ENCODE measurements at places on chromosomes 6 and 20.

- no peak for DNase-seq
Measured at GRCh38 chr20:34622821-34623451, 54.0 kb downstream of the PIGU start.

DNA sequence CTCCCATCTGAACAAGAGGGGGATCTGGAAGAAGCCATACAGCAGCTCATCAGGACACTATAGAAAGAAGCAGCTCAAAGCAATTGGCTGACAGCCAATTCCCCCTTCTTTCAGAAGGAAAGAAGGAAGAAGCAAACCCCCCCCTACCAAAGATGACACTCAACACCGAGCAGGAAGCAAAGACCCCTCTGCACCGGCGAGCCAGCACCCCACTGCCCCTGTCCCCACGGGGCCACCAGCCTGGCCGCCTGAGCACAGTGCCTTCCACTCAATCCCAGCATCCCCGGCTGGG, 1.2 kb downstream of the REM1 start:
- no peak for DNase-seq

- DNase-seq: no peak
Measured at GRCh38 chr6:55198715-55199114, 24.4 kb downstream of the HCRTR2 start.

- no peak for DNase-seq
Measured at GRCh38 chr6:17870300-17871188, 116.9 kb downstream of the KIF13A start.

GRCh38 chr20:51216850-51217249, 193.9 kb upstream of the KCNG1 start:
- DNase-seq: no peak

DNA sequence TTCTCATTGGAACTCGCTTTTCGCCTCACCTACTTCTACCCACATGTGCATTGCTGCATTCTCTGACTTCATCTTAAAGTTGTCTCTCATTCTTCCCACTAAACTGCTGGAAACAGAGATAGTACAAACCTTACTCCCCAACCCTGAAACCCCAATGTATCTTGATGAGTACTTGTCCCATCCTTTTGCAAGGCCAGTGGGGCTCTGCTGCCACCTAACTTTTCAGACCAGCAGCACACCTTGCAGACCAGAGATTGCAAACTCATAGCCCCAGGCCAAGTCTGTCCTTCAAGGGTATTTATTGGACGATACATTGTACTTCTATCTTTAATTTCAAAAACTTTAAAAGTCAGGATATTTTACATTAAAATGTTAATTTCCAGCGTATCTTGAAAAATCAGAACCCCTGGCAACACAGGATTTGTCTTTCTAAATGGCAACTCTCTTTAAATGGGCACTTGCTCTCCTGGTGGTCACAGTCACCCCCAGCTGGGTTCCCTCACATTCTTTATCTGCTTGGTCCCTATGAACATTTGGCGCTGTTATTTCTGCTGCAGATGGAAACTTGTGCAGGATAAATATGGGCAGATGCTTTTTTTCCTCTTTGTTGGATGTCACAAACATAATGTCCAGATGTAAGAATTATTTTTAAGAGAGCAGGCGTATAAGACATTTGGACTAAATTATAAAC, 83.9 kb downstream of the SOD2 start:
- no peak for DNase-seq

GRCh38 chr20:59082077-59082740, 39.6 kb upstream of the PRELID3B start:
- DNase-seq: no peak

DNA sequence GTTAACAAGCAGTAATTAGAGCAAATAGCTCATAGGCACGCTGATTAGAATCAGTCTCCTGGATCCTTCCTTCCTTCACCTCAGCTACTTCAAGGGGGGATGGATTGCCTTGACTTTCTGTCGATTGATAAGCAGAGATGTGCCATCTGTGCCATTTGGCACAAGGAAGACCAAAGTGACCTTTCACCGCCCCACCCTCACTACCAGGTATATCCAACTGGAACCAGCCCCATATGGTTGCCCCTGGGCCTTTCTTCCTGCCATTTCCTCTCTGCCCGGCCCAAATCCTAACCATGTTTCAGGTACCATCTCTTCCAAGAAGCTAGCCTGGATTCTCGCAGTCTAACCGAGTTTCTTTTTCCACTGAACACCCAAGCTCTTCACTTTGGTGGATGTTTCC, 8.7 kb upstream of the CPNE5 start:
- no peak for DNase-seq

- DNase-seq: no peak
Measured at GRCh38 chr6:160337301-160337700, 10.9 kb upstream of the SLC22A3 start.

DNA sequence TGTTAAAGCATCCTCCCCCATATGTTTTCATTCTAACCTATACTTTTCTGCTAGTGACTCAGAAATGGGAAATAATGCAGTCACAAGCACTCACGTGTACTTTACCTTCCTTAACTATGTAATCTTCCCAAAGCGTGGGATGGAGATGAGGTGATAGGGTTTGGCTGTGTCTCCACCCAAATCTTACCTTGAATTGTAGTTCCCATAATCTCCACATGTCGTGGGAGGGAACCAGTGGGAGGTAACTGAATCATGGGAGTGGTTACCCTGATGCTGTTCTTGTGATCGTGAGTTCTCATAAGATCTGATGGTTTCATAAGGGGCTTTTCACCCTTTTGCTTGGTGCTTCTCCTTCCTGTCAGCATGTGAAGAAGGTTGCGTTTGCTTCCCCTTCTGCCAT, 35.4 kb downstream of the AGPAT4 start:
- no peak for DNase-seq

GRCh38 chr6:85660181-85660611, 17.5 kb upstream of the SYNCRIP start:
- DNase-seq: no peak

DNA sequence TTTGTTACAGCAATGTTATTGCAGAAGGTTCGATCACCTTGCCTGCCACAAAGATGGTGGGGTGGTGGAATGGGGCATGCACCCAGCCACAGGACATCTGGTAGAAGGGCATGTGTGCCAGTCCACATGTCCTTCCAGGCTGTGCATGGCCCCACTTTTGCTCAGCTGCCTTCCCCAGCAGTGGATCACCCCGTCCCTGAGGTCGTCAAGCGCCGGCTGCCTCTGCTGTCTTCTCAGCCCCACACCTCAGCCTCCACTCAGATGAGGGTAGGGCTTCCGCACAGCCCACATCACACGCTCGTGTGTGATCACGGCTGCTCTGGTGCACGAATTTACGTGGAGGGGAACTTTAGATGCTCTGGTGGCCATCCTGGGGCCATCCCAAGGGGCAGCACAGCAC, 109.5 kb upstream of the PMEPA1 start:
- DNase-seq: no peak

GRCh38 chr6:163670336-163670735, 255.8 kb downstream of the QKI start:
- DNase-seq: no peak

- DNase-seq: no peak
Measured at GRCh38 chr6:146050168-146050567, 21.3 kb downstream of the GRM1 start.

DNA sequence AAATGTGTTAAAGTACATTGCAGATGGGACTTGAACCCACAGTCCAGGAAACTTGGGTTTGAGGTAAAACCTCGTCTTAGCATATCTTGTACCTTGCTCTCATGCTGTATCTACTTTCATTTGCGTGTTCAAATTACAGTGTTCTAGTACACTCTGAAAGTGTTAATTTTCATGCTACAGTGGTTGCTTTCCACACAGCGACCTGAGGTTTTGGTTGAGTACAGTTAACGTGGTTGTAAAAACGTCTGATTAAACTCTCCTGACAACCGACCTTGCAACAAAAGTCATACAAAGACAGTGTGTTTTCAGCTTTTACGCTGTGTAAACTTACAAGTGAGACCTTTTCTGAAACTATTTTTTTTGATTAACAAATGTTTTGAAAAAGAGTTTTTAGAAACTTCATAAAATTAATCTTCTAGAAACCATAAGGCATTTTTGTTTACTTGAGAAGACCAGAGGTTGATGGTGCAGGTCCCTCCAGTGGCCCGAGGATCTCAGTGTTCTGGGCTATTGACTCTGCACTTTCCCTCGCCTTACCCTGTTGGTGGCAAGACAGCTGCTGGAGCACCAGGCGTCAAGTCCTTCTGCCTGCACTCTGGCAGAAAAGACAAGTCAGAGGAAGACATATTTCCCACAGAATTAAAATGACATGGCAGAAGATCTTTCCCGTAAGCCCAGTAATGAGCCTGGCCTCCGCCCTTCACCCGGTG, 334.0 kb downstream of the THBS2 start:
- no peak for DNase-seq

DNA sequence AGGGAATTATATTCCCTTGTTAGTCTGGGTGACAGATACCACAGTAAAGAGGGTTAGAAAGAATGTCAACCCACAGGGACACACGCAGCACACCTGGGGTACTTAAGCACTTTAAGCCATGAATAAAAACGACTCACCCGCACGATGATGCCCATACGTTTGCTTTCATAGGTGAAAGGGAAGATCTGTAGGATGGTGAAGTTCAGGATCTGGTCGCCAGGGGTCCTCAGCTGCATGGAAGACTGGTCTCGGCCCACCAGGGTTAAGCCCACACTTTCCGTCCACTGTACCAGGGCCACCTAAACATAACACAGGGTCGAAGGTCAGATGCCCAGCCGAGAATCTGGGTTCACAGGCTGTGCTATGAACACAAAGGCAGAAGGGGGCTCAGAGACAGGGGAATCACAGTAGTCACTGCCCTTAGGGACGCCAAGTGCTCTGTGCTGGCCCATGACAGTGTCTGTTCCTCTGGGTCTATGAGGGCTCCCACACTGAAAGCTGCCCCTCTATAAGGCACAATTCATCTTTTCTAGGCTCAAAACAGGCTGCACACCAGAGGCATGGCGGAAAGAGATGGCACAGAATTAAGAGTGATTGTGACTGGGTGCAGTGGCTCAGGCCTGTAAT, 96.8 kb upstream of the NFATC2 start:
- no peak for DNase-seq

DNA sequence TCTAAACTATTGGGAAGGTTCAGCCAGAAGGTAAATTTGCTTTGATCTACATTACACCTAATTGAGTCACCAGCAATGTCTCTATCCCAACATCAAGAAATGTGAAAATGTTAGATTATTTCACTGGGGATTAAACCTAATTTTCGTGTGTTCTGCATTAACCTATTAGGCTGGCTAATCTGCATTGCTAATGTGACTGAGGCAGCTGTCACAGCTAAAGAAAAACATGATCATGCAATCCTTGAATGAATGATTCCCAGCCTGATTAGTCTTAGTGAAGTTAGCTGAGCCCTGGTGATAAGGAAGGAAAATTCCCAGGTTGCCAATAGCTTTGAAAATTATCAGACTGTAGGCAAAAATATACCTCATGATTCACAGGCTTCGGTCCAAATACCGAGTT, 135.3 kb downstream of the LINC00237 start:
- no peak for DNase-seq

GRCh38 chr6:166757232-166758135, 130.4 kb upstream of the RPS6KA2 start:
- no peak for DNase-seq

DNA sequence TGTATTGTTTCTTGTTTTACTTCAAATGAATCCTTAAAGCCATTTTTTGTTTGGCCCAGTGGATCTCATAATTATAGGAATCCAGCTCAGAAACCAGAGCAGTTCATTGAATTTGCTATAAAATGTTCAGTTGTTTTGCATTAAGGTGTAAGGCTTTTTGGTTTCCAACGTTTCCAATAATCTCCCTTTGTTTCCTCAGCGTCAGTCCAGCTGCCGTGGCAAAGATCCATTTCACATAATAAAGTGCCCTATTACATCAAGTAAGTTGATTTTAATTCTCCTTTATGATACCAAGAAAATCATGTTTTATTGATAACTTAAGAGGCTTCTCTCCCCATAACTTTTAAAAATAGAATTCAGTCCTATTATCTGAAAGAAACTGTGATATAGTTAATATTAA, 472.6 kb downstream of the UTRN start:
- DNase-seq: no peak

DNA sequence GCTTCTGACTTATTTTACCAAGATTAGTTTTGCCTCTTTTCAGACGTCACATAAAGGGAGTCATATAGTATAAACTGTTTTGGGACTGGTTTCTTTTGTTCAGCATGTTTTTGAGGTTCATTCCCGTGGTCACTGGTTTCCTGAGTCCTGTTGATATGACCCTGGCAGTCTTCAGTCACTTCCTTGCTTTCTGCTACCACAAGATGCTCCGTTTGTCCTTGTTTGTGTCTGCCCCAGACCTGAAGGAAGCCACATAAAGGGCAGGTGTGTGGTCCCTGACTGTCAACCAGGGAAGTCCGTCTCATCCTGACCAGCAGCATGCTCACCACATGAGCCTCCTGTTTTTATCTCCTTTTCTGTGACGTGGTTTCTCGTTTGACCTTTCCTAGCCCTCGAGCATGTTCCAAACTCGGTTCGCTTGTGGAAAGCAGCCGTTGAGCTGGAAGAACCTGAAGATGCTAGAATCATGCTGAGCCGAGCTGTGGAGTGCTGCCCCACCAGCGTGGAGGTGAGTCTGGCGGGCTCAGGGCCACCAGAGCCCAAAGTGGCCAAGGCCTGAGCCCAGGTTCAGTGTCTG, 26.1 kb upstream of the C20orf204 start:
- DNase-seq: no peak

- DNase-seq: no peak
Measured at GRCh38 chr6:121951918-121952379, 447.5 kb upstream of the HSF2 start.

GRCh38 chr6:166105341-166106075, 62.1 kb downstream of the TBXT start:
- no peak for DNase-seq

- no peak for DNase-seq
Measured at GRCh38 chr6:18893540-18894269, 506.6 kb downstream of the RNF144B start.

DNA sequence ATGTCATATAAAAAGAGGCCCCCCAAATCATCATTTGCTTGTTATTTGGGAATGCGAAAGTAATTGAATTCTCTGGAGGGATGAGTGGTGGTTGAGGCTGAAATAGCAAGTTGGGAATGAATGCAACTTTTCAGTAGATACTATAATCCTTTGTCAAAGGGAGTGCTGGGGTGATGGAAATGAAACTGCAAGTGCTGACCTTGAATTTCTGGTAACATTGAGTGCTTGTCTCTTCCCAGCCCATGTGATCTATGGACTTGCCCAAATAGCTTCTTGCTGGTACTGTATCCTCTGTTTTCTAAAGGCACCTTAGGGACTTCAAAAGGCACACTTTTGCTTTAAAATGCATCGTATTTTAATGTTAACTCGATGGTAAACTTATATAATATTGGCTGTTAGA, 14.8 kb downstream of the PAQR8 start:
- DNase-seq: no peak
